ENCODE measurements at places on chromosomes 7 and 10. TPM values are rescaled to one million over a fixed set of nuclear protein-coding genes. Genes with fewer than 3 reads are reported as not detected.
A peak's percentile ranks its signal among the peaks of the same experiment; 100 is the strongest.

The COL26A1 gene
- total RNA-seq: not detected

DNA sequence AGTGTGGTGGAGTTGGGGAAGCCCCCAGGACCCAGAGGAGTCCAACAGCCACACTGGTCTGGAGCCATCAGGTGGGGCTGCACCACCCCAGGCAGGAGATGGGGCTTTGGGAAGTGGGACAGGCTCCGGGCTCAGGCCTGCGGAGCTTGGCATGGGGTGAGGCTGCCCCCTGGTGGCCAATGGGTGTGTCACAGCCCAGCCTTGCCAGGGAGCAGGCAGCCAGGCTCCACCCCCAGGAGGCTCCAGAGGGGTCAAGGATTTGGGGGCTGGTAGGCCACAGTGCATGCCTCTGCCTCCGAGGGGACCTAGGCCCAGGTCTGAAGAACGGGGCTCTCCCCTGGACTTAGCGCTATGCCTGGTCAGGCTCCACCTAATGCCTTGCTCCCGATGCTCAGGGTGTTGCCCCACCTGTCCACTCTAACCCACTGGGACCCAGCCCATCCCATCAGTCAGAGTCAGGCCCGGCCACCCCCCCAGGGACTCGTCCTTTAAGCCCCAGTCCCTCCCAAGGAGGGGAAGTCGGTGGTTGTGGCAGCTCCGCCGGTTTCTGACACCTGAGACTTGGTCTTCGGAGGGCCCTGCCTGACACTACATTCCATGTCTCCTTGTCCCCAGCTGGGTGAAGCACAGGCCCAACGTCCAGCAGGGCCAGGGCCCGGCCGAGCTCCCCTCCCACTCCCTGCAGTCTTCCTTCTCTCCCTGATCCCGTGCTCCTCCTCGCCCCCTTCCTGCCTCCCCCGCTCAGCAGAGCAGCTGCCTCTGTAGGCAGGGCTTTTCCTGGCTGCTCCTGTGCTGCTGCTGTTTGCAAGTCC, 11.3 kb upstream of the SAMD8 start:
- DNase-seq: no peak
- no peaks in the 10 kb centered on the region for H3K36me3 ChIP-seq
- H3K4me3 ChIP-seq: no peak overlapping the region
- H3K4me1 ChIP-seq: no peaks in the 10 kb centered on the region
- H3K27ac ChIP-seq: no peak overlapping the region

DNA sequence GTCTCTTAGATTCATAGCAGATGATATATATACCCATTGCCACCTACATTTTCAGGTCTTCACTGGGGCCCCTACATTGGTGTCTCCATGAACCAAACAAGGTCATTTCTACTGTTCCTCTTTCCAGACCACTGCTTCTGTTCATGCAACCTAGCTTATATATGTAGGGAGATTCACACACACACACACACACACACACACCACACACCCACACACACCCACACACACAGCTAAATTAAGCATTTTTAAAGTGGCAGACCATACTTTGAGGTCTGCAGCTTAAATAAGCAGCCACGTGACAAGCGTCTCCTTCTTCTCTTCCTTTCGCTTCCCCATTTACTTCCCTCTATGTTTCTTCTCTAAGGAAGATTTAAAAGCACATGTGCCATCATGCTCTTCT, 70.0 kb upstream of the CC2D2B start:
- DNase-seq: no peak
- H3K4me3 ChIP-seq: no peak overlapping the region
- no peaks in the 10 kb centered on the region for H3K36me3 ChIP-seq
- H3K27me3 ChIP-seq: no peaks in the 10 kb centered on the region
- peak overlapping the region; percentile 67 for H3K27ac ChIP-seq

GRCh38 chr10:1412531-1413189, 324.7 kb downstream of the ADARB2 start:
- no peaks in the 10 kb centered on the region for H3K36me3 ChIP-seq
- H3K4me3 ChIP-seq: no peak overlapping the region
- H3K27ac ChIP-seq: no peak overlapping the region
- no peaks in the 10 kb centered on the region for H3K4me1 ChIP-seq

DNA sequence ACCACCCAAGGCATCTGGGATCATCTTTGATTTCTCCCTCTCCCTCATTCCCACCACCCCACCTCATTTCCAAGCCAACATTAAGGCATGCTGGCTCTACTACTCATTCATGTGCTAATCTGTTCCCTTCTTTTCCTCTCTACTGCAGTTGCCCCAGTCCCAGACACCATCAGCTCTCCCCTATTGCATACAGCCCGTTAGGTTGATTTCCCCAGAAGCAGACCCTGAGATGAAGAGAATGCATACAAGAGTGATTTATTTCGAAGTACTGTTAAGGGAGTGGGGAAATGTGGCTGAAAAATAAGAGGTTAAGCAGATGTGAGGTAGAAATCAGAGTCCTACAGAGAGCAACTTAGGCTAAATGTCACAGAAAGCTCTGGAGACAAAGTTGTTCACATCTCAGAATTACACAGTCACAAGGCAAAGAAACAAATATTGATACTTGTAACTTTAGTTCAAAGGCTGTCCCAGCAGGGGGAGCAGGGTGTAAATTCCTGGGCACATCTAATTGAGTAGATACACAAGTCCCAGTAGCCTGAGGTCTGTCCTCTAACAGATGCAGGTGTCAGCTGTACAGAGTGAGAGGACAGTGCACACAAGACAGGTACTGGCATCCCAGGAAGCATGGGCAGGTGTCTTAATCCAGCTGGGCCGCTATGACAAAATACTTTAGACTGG, 20.9 kb downstream of the AKR1D1 start:
- H3K4me1 ChIP-seq: no peaks in the 10 kb centered on the region
- no peak overlapping the region for H3K27ac ChIP-seq
- H3K36me3 ChIP-seq: no peaks in the 10 kb centered on the region

DNA sequence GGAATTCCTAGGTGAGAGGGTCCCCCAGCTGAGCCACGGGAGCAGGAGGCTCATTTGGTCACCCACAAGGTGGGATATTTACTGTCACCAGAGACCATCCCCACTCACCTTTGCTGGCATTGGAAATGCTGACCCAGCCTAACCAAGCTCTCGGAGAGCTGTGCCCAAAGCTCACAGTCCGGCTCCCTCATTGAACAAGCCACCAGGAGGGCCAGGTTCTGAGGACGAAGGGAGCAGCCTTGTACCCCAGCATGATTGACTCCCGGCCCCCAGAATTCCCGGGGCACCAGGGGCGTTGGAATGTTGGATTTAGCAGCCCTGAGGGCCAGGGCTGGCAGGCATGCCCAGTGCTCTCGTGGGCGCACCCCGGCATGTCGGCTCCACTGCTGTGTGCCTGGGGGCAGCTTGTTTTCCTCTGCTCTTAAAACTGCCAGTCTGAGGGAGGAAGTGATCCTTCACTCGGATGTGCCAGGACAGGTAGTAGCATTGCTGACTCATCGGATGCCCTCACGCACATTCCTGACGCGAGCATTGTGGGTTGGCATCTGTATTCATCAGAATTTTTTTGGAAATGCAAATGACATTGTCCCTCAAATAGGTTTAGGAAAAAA, 23.3 kb downstream of the CLIP2 start:
- no peaks in the 10 kb centered on the region for H3K27me3 ChIP-seq
- H3K4me1 ChIP-seq: peaks cover 13% of the 10 kb centered on the region
- no peak for DNase-seq

GRCh38 chr7:107069457-107069856, 25.0 kb downstream of the PRKAR2B start:
- no peak for DNase-seq
- H3K4me1 ChIP-seq: no peaks in the 10 kb centered on the region
- no peaks in the 10 kb centered on the region for H3K36me3 ChIP-seq
- no peaks in the 10 kb centered on the region for H3K27me3 ChIP-seq
- no peak overlapping the region for H3K27ac ChIP-seq
- H3K4me3 ChIP-seq: no peak overlapping the region

DNA sequence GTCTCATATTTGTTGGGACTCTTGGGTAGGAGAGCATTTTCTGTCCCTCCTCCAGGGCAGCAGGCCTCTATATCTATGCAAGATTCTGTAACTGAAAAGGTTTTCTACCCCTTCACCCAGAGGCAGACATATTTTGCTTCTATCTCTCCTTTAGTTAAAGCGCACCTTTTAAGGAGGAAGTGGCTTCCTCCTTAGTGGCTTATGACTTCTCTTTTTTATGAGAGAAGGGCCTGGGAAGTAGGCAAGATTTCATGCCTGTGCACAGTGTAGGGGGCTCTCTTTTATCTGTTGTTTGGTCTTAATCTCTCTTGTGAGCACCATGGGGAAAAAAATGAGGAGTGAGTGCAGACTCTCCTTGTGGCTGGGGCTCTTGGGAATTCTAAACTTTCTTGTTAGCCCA, 122.1 kb downstream of the LRMDA start:
- H3K27me3 ChIP-seq: no peaks in the 10 kb centered on the region
- no peak overlapping the region for H3K4me3 ChIP-seq
- peaks cover 1% of the 10 kb centered on the region for H3K4me1 ChIP-seq
- H3K27ac ChIP-seq: no peak overlapping the region
- no peaks in the 10 kb centered on the region for H3K36me3 ChIP-seq

- H3K4me1 ChIP-seq: peaks cover 10% of the 10 kb centered on the region
- H3K27ac ChIP-seq: no peak overlapping the region
- peaks cover 35% of the 10 kb centered on the region for H3K27me3 ChIP-seq
- H3K36me3 ChIP-seq: no peaks in the 10 kb centered on the region
These were observed 825 bp downstream of the FEZF1 start for GRCh38 chr7:122303531-122304318.

DNA sequence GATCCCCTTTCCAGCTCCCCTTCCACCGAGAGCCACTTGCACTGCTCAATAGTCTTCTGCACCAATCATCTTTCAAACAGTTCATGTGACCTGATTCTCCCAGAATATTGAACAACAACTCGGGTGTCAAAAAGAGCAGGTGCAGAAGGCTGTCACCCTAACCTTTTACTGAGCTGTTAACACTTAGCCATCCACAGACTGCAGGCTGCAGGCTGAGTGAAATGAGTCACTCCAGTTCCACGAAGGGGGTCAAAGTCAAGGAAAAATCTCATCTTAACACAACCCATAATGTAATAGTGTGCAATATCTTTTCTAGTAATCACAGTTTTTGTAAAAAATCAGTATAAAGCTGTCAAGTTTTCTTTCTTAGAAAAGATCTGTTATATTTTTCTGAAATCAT, 63.1 kb downstream of the MTPAP start:
- H3K4me1 ChIP-seq: no peaks in the 10 kb centered on the region
- DNase-seq: no peak
- H3K27ac ChIP-seq: no peak overlapping the region
- H3K36me3 ChIP-seq: no peaks in the 10 kb centered on the region

DNA sequence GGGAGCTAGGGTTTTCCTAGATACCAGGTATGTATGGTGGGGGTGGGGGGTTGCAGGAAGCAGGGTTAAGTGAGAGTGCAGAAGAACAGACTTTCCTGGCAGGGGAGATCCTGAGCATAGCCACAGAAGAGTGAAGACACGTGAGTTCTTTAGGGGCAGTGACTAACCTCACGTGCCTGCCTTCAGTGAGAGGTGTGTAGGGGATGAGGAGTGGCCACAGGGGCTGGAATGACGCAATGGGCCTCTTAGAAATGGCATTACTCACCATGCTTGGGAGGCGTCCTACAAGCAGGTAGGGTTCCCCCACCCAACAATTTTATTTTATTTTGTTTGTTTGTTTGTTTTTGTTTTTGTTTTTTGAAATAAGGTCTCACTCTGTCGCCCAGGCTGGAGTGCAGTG, 698.6 kb upstream of the NRP1 start:
- no peak overlapping the region for H3K27ac ChIP-seq
- H3K36me3 ChIP-seq: no peaks in the 10 kb centered on the region
- DNase-seq: no peak
- peaks cover 9% of the 10 kb centered on the region for H3K4me1 ChIP-seq

DNA sequence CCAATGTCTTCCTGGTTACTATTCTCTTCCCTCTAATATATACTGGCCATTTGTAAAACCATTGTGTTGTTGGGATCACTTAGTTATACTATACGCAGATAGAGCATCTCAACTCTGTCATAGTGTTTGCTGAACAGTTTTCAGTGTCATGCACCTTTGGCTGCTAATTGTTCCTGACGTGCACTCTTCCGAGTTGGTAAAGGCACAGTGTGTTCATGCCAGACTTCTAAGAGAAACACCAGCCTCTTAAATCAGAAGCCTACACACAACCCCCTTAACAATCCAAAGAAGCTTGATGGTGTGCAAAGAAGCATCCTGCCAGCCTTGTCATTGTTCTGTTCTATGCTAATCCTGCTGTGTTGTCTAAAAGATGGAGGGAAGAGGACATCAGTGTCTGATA, 131.1 kb downstream of the MAPK8 start:
- no peak for DNase-seq
- H3K4me1 ChIP-seq: no peaks in the 10 kb centered on the region
- peaks cover 2% of the 10 kb centered on the region for H3K36me3 ChIP-seq
- H3K4me3 ChIP-seq: no peak overlapping the region
- H3K27me3 ChIP-seq: no peaks in the 10 kb centered on the region
- H3K27ac ChIP-seq: no peak overlapping the region

GRCh38 chr10:122459561-122460273, 1.6 kb upstream of the HTRA1 start:
- no peak overlapping the region for H3K4me3 ChIP-seq
- no peaks in the 10 kb centered on the region for H3K36me3 ChIP-seq
- H3K4me1 ChIP-seq: peaks cover 3% of the 10 kb centered on the region
- DNase-seq: no peak
- H3K27me3 ChIP-seq: no peaks in the 10 kb centered on the region

GRCh38 chr7:74033372-74034311, 5.7 kb downstream of the ELN start:
- H3K36me3 ChIP-seq: peaks cover 60% of the 10 kb centered on the region
- DNase-seq: peak; percentile 64
- peaks cover 62% of the 10 kb centered on the region for H3K4me1 ChIP-seq
- no peaks in the 10 kb centered on the region for H3K27me3 ChIP-seq

DNA sequence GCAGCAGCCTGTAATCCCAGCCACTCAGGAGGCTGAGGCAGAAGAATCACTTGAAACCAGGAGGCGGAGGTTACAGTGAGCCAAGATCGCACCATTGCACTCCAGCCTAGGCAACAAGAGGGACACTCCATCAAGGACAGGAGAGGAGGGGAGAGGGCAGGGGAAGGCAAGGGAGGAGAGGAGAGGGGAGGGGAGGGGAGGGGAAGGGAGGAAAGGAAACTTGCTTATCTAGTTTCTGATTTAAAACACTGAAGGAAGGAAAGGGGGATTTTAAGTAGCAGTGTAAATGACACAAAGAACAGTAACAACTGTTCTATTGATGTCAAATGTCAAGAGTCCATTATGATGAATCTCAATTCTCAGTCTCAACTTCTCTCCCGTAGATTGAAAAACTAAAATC, 43.7 kb downstream of the SRPK2 start:
- no peak overlapping the region for H3K4me3 ChIP-seq
- no peaks in the 10 kb centered on the region for H3K4me1 ChIP-seq
- H3K27me3 ChIP-seq: no peaks in the 10 kb centered on the region
- no peaks in the 10 kb centered on the region for H3K36me3 ChIP-seq
- no peak for DNase-seq
- H3K27ac ChIP-seq: no peak overlapping the region

DNA sequence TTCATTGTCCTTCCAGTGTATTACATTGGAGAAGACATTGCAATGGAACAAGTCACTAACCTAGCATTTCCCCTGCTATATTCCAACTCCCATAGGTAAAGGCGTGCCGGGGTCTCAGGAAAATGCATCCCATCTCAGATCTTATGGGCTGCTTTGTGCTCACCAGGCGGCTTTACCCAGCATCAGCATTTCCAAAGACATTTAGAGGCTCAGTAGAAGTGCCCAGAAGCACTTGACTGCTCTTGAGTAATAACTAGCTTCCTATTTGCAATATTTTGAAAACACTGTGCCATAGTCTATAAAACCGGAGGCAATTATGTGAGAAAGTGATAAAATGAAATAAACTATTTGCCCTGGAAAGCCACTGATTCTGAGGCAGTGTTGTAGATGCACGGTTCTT, 415.0 kb upstream of the NPVF start:
- no peak for DNase-seq
- no peaks in the 10 kb centered on the region for H3K27me3 ChIP-seq
- no peaks in the 10 kb centered on the region for H3K4me1 ChIP-seq
- H3K27ac ChIP-seq: no peak overlapping the region
- no peak overlapping the region for H3K4me3 ChIP-seq

All from ascending aorta (tissue), 2 donors.